ENCODE measurements at places on chromosomes 12 and 14.

- no peak for DNase-seq
Measured at GRCh38 chr14:23544511-23545447, 6.8 kb downstream of the ZFHX2 start.

DNA sequence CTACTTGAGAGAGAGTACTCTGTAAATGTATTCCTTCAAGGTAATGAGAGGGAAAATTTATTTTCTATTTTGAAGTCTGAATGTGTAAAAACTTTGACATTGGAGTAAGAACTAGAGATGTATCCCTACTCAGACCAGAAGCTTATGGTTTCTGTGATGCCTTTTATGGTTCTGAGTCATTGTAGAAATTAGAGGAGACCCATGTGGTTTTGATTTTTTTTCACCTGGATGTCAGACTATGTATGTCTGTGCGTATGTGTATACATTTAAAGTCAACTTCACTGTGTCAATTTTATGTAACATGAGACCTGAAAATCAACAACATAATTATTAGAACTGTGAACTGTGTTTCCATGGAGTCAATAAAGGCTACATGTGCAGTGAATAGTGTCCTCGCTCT is 302.0 kb downstream of the TRHDE start:
- DNase-seq, result no peak

GRCh38 chr12:21428241-21428640 is 9.2 kb upstream of the PYROXD1 start:
- DNase-seq, result no peak

- DNase-seq, result no peak
Measured at GRCh38 chr12:1642513-1642912, 13.5 kb downstream of the WNT5B start.

DNA sequence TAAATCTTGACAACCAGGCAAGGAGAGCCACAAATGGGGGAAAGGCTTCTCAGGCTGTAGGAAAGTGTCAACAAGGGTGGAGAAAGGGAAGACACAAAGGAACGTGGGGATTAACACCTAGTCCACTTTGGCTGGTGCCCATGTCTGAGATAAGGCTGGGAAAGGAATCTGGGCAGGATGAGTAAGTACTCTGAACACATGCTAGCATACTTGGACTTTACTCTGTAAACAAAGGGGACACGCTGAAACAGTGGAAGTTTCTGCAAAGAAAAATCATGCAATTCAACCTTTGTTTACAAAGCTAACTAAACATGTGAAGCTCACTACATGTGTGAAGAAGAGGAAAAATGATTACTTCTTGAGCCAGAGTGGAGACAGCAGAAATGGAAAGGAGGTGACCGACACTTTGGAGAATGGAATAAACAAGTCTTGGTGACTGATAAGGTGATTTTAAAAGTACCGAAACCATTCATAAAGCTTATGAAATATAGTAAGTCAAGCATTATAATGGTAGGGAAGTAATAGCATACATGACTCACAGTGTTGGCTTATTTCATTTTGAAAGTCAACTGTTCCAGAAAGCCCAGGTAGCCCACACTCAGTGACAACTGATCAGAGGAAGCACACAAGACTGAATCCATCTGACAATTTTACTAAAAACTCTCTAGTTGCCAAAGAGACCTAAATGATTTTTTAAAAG is 13.2 kb downstream of the CPNE8 start:
- no peak for DNase-seq

GRCh38 chr12:46872135-46872534 is 46.3 kb upstream of the SLC38A4 start:
- DNase-seq, result no peak

DNA sequence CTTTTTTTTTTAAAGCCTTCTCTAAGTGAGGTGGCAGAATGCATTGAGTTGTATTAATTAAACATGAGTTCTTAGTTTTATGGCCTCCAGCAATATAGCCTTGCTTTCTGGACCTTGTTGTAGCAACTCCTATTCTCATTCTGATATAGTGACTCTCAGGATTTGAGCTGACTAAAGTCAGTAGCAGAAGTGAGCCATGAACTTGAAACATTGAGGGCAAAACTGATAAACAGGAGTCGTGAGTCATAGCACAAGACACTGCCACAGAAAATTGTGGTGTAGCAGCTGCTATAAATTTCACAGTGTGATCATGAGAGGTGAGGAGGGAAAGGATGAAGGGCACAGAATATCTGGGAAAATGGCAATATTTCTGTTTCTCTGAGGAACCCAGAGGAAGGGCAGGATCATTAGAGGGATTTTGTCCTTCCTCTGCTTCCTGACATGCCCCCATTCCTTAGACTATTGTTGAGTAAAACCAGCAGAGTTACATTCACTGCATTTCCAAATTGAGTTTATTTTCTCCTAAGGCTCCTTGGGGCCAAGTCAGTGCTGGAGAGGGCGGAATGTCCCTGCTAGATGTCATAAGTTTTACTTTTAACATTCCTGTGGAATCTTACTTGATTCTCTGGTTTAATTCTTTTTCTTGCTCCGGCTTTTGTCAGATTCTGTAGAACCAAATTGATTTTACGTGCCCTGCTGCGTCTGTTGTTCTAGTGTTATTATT is 7.5 kb downstream of the KLRG1 start:
- DNase-seq, result no peak

Data from NCI-H1694 (cell line).